ENCODE measurements at places on chromosomes 1 and 21.

- no peak for DNase-seq
Measured at GRCh38 chr1:9207086-9207485, 27.5 kb upstream of the H6PD start.

- no peak for DNase-seq
Measured at GRCh38 chr1:167442854-167443565, 75.3 kb downstream of the CD247 start.

DNA sequence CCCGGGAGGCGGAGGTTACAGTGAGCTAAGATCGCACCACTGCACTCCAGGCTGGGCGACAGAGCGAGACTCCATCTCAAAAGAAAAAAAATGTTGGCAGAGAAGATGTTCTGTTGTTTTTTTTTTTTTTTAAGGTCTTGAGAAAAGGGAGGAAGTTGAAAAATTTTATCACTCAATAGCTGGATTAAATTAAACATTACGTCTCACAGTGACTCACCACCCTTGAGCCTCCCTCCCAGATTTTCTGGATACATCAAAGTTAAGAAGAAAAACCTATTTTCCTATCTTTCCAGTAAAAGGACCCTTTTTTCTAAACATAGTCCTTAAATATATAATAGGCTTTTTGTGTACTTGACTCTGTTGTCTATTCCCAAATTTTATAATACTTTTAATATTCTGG is 35.5 kb downstream of the IFNAR1 start:
- DNase-seq: no peak

DNA sequence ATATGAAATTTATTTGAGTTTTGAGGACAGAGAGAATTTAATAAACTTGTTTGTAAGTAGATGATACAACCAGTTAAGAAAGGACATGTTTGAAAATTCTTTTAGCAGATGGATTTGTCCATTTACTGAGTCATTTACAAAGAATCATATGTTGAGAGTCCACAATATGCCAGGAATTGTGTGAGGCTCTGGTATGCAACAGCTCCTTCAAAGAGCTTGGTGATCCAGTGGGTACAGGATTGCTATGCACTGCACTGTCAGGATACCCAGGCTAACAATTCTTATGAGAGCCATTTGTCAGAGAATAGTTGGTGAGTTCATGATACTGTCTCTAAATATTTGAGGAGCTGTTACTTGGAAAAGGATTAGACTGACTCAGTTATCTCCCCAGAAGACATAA is 11.0 kb downstream of the DNM3 start:
- no peak for DNase-seq

- no peak for DNase-seq
Measured at GRCh38 chr1:1531947-1532346, 8.5 kb downstream of the TMEM240 start.

- no peak for DNase-seq
Measured at GRCh38 chr1:236657398-236657797, 28.9 kb upstream of the ACTN2 start.

DNA sequence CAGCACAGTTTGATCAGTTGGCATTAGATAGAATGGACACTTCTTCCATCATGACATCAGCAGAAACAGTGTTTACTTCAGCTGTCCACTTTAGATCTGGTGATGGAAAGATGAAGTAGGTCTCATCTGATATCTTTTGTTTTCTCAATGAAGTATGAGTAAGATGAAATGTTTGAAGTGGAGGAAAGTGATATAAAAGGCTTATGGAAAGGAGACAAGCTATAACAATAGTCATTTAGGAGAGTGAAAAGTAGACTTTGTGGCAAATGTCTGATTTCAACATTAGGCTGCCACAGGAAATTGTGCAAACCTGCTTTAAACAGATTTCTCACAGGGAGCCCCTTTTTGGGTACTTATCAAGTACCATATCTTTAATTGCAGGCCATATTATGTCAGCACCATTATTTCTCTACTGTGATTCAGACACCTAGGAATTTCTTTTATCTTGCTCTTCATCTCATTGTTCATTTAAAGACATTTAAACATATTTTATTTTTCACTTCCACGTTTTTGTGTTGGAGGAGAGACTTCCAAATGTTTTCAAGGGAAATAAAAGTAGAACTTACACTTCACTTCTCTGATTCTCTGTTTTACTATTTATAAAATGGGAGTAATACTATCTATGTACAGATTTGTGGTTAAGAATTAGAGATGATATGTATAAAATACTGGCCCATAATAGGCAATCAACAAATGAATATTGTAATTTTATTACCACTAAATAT is 18.1 kb downstream of the PDC start:
- DNase-seq: no peak

DNA sequence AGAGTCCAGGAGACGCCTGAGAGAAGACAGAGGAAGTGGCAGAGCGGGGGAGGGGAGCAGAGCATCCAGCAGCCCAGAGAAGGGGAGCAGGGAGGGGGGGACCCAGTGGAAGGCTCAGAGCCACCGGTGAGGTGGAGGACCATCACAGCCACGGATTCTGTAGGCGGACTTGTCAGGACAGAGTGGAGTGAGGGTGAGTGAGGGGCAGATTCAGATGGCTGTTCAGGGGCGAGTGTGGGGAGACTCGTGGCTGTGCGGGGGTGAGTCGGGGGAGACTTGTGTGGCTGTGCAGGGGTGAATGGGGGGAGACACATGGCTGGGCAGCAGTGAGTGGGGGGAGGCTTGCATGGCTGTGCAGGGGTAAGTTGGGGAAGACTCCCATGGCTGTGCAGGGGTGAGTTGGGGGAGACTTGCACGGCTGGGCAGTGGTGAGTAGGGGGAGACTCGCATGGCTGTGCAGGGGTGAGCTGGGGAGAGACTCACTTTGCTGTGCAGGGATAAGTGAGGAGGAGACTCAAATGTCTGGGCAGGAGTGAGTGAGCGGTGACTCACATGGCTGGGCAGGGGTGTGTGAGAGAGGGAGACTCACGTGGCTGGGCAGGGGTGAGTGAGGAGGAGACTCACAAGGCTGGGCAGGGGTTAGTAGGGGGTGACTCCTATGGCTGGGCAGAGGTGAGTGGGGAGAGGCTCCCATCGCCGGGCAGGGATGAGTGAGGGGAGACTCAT is 56.8 kb upstream of the ABCG1 start:
- DNase-seq: no peak

DNA sequence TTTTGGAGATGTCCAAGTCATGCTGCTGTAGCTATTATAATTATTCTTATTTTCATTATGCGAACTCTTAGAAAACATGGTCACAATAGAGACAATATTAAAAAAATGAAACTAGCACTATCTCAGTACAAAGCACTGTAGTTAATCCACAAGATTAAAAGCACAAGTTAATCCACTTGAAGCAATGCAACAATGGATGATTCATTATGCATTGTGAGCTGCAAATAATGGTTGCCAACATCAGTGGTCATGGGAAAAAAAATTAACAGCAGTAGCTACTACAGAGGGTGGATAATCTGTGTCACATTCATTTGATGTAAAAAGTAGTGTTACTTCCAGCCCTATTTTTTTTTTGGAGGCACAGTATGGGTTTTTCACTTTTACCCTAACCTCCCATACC is 56.7 kb downstream of the DPT start:
- DNase-seq: no peak

DNA sequence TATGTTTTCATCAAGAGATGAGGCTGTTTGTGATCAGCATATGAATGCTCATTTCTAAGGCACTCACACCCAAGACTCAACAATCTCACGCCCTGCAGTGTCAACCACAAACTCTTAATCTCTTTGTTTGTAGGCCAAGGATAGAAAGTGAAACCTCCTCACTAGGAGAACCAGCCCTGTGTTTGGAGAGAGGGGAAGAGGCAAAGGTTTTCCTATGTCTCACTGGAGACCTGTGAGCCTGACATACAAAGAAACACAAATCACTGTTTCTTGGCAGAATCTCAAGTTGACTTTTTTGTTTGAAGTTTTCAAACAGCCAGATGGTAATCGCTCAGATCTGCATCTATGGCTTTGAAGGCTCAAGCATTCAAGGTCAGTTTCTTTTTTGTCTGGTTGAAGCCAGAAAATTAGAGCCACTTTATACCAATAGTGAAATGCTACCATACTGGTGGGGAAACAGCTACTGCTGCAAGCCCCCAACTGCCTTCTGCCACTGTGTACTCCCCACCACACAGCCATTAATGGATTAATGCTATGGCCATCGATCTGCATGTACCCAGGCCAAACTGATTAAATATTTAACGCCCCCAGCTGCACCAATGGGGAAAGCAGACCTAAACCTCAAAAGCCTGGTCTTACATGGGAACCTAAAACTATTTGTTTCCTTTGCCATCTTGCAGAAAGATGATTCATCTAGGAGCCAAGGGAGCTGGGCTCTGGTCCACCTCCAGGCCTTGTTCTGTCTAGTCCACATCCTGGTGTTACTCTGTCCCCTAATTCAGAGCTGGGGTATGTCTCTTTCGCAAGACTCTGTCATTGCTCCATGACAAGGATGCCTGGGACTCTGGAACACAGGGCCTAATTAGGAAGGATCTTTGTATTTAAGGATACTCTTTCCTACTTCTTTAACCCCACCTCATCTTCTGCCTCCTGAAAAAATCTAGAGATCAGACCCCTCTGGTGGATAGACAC is 16.3 kb downstream of the PDZK1 start:
- DNase-seq: no peak

- no peak for DNase-seq
Measured at GRCh38 chr1:26359981-26360806, 6.3 kb upstream of the CRYBG2 start.

DNA sequence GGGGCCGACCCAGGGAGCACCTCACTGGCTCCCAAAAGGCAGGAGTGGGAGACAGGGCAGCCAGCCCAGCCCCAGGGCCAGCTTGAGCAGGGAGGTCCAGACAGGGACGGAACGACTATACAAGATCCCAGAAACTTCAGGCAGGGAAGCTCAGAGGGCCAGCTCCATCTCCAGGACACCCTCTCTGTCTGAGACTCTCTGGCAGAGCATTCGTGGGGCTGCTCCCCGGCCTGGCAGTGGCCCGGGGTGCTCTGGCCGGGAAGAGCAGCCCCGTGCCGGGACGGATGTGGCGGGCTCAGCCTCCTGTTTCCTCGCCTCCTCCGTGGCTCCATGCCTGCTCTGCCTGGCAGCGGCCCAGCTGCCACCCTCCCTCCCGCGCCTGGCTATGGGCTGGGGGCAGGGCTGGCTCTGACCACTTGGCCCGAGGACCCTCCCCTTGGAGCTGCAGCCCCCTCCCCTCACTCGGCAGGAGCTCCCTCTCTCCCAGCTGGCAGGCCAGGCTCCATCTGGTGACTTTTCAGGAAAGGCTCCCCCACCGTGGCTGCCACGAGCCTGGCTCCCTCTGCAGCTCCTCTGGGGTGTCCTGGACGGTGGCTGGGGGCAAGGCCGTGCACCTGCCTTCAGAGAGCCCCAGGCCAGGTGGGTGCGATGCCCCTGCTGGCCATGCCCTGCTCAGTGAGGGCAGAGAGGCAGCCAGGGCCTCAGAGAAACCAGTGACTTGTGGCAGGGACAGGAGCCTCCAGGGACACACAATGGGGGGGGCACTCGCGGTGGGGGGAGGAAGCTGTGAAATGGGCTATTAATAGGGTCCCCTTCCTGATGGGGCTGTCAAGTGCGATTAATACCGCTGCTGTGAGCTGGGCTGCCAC is 5.6 kb upstream of the PLCH2 start:
- no peak for DNase-seq

DNA sequence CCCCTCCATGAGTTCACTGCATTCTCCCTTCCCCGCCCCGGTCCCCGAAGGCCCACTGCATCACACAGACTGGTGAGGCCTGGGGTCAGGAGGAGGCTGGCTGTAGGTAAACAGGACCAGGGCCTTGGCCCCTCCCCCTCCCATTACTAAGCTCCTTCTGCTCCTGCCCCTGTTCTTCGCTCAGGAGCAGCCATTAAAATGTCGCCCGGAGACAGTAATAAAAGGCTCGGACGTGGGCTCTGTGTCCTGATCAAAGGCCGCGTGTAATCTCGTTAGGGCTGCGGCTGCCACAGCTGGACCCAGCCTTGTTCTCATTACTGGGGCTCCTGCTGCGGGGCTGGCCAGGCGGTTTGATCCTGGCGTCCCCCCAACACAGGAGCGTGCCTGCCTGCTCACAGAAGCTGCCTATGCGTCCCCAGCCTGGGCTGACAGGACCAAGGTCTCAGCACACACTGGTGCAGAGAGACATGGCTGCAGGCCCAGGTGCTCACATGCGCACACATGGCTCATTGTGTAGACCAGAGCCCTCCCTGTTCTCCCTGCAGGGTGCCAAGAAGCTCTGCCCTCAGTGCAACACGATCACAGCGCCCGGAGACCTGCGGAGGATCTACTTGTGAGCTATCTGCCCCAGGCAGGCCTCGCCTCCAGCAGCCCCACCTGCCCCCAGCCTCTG is 24.0 kb downstream of the TMEM53 start:
- no peak for DNase-seq

DNA sequence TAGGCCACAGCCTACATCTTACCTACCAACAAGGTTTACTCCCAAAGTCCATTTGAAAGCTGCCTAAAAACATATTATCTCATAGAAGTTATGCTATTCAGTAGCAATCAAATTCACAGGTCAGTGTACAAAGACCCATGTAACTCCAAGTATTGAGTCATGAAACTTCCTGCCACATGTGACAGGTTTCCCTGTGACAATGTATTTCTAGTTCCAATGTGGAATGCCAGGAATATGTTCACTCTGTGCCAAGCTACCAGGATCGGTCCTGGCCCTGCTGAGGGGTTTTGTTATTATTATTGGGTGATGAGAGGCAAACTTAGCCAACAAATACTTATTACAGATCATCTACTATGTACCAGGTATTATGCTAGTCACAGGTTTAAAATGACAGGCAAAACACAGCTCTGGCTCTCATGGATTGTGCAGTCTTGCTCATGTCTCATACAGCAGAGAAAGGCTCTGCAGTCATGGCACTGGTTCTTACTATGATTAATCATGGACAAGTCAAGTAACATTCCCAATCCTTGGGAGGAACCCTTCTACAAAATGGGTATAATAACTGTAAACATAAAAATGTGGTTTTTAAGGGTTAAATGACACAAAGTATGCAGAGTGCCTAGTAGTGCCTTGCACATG is 22.5 kb downstream of the DPH5 start:
- no peak for DNase-seq

DNA sequence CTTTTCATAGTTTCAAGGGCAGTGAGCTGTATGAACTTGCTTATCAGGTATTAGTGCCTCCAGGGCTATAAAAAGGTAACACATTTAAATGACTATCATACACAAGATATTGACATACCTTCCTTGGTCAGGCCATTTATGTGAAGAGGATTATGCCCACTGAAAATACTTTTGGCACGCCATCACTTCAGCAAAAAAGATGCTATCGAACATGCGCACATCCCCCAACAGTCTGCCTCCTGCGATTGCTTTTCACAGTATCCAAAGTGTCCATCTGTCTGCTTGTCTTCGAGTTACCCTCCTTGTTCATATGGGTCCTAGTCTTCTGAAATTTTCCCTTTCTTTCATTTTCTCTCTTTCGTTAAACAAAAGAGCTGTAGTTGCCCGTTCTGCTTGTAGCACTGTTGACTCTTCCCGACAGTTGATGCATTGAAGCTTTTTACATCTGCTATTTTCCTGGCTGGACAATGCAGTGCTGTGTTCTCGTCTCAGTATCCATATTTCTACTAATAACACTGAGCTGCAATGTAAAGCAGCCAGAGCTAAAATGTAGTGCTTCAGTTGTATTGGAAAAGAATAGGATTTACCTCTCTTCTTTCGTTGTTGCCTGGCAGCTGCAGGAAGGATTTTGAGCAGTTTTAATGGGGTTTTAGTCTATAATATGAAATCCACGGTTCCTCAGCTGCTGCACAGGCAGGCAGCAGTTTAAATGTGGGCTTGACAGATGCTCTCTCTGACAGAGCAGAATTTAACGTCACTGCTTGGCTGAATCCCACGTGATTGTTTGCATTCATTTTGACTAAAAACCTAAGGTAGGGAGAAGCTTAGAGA is at the start of gene B3GALT2:
TSS of gene B3GALT2 (minus strand) at position 713 of the 831 bp plus-strand sequence. CDS start 5,051 bp downstream, outside the sequence.
- DNase-seq: no peak

Measured in stimulated activated CD8-positive, alpha-beta memory T cell treated with anti-CD3 and anti-CD28 coated beads, Interleukin-15, amount 100 ng/mL, for 24 hours (primary cell).